Iris pigment epithelial cell (primary cell): ENCODE measurements at places on chromosomes 7 and 10.

DNA sequence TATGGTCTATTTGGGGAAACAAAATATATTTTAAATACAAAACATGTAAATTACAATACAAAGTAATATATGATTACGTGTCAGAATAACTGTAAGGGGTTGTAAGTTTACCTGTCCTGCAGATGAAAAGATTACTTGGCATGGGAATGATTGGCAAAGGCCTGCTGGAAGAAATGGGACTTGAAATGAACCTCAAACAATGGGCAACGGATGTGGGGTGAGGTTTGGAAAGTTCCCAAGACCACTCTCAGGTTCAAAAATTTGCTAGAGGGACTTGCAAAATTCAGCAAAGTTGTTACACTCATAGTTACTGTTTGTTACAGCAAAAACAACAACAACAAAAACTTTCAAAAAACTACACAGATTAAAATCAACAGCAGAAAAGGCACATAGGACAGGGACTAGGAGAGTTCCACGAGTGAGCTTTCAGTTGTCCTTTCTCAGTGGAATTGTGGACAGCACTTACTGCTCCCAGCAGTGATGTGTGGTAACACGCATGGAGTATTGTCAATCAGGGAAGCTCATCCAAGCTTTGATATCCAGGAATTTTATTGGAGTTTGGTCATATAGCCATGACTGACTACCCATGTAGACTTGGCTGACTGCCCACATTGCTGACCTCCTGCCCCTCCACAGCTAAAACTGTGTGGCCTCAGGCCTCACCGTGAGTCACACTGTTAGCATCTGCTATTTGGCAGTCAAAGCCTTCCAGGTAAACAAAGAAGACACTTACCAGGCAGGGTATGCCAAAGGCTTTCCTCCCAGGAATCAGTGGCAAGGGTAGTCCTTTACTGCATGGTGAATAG is 43.8 kb downstream of the EXOC6 start:
- peak; percentile 87 for DNase-seq

- DNase-seq: no peak
Measured at GRCh38 chr7:73533742-73534141, 11.6 kb upstream of the BAZ1B start.

DNA sequence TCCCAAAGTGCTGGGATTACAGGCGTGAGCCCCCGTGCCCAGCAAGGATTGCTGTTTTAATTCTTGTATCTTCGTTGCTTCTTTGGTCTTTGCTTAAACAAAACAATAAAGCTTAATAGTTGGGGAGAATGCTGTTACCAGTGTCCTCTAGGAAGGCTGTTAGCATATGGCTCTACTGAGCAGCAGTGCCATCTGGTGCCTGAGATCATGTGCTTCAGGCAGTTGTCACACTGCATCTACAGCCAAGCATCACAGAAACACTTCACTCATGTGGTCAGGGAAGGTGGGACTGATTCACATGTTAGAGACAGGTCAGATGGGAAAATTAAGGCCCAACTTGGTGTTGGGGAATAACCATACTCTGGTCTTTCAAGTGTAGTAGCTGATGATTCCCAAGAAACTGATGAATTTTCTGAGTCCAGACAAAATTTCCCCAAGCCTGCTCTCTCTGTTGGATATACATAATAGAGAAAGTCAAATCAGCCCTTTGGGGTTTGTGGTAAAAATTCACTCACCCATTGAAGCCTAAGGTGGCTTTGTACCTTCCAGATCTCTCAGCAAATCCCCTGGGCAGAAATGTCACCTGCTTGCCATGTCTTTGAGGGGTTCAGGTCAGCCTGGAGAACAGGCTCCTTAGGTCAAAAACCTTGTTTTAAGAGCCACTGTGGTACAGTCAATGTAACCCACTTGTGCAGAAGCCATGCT is 28.4 kb downstream of the UBE2D4 start:
- peak; percentile 64 for DNase-seq

DNA sequence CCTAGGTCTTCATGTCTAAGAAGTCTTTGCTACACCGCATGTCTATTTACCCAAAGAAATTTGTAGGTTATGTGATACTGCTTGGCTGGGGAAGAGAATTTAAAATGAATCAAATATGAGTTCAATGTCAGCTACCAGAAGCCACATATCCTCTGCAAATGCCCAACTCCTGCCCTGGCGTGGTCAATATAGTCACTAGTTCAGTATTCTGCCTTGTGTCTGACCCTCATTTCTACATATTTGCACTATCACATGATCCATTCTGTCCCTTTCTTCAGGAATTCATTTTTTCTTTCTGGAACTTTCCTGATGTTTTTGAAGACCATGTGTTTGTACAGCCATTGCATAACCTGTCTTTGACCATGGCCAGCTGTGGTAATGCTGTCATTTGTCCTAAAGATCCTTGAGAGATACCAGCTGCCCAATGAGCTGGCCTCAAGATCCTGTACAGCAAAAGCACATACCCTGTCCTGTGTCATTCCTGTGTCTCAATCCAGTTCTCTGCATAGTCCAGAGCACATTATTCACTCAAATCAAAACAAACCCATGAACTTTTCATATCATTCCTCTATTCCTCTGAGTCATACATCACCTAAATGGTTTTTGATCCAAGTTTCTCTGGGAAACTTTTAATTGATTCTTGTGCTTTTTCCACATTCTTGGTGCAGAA is 524.5 kb downstream of the PARD3 start:
- peak; percentile 86 for DNase-seq

DNA sequence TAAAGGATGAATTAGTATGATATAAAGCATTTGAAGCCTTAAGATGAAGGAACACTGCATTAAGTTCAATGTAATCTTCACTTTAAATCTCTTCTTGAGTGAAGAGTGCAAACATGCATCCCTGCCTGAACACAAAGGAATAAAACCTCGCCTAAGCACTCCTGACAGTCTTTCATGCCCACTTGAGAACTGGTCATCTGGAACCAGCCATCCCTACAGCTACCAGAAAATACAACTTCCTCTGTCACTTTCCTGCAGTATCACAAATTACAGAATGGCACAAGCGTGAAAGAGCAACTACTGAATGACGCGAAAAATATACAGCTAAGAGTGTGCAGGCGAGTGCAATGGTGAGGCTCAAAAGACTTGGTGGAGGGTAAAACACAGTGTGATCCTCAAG is 1079.9 kb downstream of the CNTNAP2 start:
- DNase-seq: no peak

DNA sequence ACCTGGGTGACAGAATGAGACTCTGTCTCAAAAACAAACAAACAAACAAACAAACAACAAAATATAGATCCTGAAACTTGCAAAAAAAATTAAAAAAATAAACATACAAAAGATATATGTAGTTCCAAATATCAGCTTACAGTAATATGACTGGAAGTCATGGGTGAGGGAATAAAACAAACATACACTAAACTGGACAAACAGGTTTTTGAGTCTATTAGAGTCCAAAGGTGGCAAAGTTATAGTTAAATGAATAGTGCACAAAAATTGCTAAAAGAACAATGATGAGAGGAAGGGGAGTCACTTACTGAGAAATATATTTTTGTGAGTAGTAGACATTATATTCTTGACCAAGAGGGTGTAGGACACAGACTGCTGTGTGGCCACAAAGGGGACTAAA is 16.7 kb upstream of the RSBN1L start:
- DNase-seq: no peak

DNA sequence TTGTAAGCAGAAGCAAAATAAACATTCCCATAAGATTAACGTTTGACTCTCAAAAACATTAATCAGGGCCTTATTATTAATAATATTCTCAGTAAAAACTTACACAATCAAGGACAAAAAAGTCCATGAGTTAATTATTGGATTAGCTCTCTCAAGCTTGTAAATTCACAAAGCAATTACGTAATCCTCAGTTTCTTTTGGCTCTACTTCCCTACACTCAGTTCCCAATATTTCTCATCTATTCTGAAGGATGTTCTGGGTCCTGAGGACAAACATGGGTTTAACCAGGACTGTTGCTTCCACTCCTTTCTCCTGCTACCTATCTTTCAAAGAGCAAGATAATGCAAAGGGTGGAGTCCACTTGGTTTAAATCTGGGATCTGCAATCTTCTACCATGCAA is 15.1 kb downstream of the FBXL13 start:
- peak; percentile 9 for DNase-seq

DNA sequence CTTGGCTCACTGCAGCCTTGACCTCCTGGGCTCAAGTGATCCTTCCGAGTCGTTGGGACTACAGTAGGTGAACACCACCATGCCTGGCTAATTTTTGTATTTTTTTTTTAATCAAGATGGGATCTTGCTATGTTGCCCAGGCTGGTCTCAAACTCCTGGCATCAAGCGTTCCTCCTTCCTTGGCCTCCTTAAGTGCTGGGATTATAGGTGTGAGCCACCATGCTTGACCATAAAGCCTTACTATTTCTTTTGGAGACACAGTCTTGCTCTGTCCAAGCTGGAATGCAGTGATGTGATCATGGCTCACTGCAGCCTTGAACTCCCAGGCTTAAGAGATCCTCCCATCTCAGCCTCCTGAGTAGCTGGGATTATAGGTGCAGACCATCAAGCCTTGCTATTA is 12.6 kb downstream of the TFAM start:
- no peak for DNase-seq

GRCh38 chr10:70256463-70256862 is 23.2 kb upstream of the PPA1 start:
- no peak for DNase-seq

GRCh38 chr10:131478377-131478989 is 167.0 kb upstream of the TCERG1L start:
- no peak for DNase-seq

- no peak for DNase-seq
Measured at GRCh38 chr7:18419456-18419855, 76.1 kb upstream of the HDAC9 start.

DNA sequence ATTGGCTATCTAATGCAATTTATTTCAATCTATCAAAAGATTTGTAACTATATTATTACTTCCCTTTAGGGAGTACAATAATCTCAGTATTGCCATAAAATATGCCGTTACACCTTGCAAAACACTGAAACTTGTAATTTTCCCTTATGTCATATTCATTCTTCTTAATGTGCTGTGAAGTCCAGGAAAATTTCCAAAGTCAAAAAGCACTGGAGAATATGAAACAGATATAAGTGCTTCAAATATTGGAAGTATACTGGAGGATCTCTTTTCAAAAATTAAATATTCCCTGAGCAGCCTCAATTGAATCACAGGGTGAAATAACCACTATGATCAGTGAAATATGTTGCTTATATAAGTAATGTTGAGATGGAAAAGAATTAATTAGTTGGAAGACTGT is 356.0 kb downstream of the PPP1R3A start:
- no peak for DNase-seq

- peak; percentile 32 for DNase-seq
Measured at GRCh38 chr7:155233311-155234157, 64.1 kb upstream of the INSIG1 start.

GRCh38 chr7:92695308-92696261 is 105.4 kb upstream of the FAM133B start:
- peak; percentile 96 for DNase-seq

GRCh38 chr10:101878869-101879268 is 35.3 kb upstream of the KCNIP2 start:
- DNase-seq: no peak

GRCh38 chr7:1712907-1713501 is 42.9 kb downstream of the ELFN1 start:
- no peak for DNase-seq

GRCh38 chr7:101942603-101943210 is 125.3 kb downstream of the CUX1 start:
- DNase-seq: no peak

DNA sequence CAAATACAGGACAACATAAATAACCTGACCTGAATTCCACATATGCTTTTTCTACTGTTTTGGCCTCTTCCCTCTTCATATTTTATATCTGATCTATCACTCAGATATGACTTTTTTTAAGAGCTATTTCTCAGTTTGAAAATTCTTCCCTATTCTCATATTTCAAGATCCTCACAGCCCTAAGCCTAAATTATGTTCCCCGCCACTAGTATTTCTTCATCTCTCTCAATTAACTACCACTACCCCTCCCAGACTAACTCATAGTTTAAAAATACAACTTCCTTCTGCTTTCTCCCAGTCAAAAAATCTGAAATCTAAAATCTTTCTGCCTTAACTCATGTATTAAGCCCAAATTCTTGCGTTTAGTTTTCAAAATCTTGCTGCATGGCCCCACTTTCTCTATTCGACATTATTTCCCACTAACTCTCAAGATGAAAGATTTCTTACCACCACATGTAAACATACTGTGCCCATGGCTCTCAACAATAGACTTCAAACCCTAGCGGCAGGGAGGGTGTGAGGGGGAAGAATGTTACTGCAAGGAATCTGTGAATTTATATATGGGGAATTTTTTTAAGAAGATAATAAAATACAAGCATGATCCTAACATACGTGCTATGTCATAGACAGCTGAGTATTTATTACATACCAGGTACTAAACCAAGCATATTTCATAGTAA is 64.6 kb downstream of the TFEC start:
- no peak for DNase-seq

DNA sequence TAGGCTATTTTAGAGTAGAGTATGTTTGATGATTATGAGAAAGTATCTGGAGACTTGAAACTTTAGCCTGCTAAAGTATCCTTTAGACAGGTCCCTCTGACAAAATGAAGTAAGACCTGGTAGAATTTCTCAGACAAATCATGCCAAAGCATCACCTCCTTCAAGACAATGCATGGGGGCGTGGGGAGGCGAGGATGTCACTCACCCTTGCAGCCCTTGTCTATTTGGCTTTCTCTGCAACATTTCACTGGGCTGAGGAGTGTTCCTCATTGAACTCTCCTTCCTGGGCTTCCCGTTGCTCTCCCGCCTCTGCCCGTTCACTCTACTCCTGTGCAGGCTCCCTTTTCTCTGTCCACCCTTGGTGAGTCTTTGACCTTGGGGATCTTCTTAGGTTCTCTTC is 98.5 kb downstream of the JAZF1 start:
- no peak for DNase-seq

GRCh38 chr7:4822677-4823076 is 39.2 kb downstream of the PAPOLB start:
- DNase-seq: no peak

GRCh38 chr7:40263752-40264390 is 129.1 kb downstream of the SUGCT start:
- DNase-seq: no peak

GRCh38 chr10:80158598-80159127 is 26.1 kb downstream of the PLAC9 start:
- peak; percentile 97 for DNase-seq

- DNase-seq: no peak
Measured at GRCh38 chr10:35017608-35018007, 72.5 kb downstream of the CUL2 start.

GRCh38 chr7:29896685-29897411 is 90.5 kb downstream of the WIPF3 start:
- DNase-seq: peak; percentile 29
